ENCODE measurements at places on chromosomes 16 and 17.
A peak's percentile ranks its signal among the peaks of the same experiment; 100 is the strongest.

- DNase-seq: no peak
Observed at GRCh38 chr17:67663457-67663856, 54.3 kb upstream of the NOL11 start.

DNA sequence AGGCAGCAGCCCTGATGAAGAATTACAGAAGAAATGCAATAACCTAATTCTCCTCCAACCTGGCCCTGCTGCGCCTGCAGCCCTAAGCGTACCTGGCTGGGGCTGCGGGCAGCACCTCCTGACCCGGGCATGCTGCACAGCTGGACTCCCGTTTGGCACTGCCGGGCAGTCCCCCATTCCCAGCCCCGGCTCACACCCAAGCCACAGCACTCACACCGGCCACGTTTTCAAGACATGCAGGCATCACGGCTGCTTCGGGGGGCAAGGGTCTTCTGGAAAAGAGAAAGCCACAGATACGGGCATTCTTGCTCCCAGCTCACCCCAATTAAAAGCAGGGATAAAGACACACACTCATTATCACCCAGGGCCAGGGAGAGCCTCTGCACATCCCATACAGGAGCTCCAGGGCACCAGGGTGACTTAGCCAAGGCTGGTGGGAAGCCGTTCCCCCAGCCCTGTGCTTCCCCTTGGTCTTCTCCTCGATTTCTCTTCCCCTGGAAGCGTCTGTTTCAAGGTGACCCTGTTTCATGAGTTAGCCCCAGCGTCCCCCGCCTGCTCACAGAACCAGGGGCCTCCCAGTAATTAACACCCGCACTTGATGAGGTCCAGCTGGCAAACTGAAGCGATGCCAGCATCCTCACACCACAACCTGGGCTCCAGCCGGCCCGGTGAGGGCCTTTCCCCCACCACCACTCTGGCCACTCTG is 216.7 kb downstream of the C16orf78 start:
- DNase-seq: no peak

DNA sequence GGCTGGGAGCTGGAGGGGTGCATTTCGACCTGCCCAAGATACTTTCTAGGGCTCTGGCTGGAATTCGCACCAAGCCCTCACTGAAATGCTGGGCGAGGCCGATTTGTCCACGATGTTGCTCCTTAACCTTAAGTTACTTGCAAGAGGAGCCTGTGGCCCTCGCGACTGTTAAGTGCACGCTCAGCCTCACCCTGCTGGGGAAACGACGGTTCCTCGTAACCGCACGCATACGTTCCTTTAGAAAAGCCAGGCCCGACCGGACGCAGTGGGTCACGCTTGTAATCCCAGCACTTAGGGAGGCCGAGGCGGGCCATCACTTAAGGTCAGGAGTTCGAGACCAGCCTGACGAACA is 607 bp upstream of the NCOR1 start:
- DNase-seq: peak; percentile 86

- DNase-seq: peak; percentile 86
Observed at GRCh38 chr17:6936370-6937028, 59.4 kb upstream of the ALOX12 start.

GRCh38 chr16:26672206-26672605 is 394.5 kb upstream of the C16orf82 start:
- peak; percentile 65 for DNase-seq

- DNase-seq: no peak
Observed at GRCh38 chr17:67742025-67742424, 24.3 kb downstream of the NOL11 start.

DNA sequence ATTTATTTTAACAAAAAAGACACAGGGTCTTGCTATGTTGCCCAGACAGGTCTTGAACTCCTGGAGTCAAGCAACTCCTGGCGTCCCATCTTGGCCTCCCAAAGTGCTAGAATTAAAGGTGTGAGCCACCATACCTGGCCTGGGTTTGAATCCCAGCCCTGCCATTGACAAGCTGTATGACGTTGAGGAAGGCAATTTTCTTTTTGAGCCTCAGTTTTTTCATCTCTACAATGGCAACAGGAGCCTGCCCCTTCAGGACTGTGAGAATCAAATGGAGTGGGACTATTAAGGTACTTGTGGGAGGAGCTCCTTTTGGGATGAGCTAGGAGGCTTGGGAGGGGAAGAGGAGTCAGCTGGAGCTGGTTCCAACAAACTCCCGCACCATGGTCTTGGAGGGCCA is 6.2 kb downstream of the RARA start:
- no peak for DNase-seq

- no peak for DNase-seq
Observed at GRCh38 chr17:81342269-81343070, 47.4 kb upstream of the SLC38A10 start.

DNA sequence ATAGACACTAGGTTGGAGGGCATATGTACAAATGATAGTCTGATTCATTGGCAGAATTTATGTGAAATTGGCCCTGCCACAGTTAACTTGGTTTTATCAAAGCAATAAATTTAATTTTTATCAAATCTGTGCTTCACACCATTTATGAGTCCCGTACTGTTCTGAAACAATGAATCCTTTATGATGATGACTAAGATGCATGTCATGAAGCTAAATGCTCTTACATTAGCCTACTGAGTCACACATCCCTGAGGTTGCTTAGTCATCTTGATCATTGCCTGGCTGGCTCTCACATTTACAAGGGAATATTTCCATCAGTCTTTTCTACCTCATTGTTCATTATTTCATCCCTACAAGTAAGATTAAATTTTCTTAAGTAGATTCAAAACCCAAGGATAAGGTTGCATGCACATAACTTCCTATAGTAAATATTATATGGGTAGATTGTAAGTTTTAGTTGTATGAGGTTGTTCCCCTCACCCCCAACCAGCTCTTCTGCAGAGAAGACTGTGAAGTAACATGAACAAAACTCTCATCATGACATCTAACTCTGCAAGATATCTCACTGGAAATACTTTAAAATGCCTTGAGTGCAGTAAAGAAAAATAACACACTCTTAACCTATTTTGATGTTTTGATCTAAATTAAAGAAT is 170.7 kb downstream of the CYB561 start:
- no peak for DNase-seq

Measured in Karpas-422 (cell line).